ENCODE measurements at places on chromosomes 7 and 10.

GRCh38 chr7:2012981-2013380, 219.8 kb downstream of the MAD1L1 start:
- no peak for DNase-seq

DNA sequence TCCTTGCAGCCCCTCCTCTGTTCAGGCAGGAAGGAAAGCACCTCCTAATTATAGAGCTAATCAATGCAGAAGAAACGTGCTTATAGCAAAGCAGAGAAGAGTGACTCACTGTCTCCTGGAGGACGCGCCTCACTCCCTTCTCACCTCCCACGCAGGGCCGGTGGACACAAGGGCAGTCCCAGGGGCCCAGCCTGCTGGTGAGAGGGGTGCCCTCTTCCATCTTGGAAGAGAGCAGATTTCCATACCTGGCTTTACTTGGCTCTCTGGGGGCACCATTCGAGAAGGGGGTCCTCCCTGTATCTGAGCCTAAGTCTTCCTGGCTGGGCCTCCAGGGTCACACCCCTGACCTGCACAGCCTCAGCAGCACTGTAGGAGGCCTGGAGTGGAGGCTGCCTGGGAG, 55.8 kb downstream of the RASGEF1A start:
- no peak for DNase-seq

GRCh38 chr10:22250897-22251660, 33.3 kb upstream of the EBLN1 start:
- DNase-seq = no peak

DNA sequence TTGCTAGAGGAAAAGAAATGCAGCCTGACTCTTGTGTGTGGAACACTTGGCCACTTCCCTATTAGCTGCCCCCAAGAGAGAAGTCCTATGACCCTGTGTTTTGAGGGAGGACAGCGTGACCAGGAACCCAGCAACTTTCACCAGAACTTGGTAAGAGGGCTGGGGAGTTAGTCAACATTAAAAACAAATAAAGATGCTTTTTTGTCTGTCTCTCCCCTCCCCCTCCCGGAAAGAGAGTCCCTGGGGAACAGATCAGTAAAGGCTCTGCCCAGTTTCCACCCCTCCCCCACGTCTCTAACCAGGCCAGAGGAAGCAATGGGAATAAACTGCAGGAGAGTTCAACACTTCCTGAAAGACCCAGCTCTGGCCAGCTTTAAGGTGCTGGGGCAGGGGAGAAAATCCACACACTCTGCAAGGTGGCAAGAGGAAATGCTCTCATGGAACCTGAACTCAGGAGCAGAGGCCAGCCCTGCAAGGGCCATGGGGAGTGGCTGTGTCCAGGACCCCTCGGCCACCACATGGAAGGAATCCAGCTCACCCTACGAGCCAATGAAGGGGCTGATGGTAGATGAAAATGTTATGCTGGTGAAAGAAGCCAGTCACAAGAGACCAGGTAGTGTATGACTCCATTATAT, 21.5 kb downstream of the SH3PXD2A start:
- peak; percentile 57 for DNase-seq

DNA sequence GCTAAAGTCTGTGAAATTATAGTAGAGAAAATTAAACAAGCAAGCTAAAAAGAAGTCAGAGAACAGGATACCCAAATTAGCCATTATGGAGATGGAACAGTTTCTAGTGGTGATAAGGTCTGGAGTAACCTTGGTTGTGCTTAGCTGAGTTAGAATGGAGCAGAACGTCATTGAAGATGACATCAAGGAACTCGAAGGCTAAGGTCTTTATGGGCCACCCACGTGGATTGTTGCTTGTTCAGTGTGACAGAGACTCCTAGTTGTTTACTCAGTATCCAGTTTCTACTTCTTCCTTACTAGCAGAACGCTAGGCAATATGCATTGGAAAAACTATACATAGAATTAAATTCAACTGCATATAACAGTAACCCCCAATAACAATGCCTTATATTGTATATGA, 39.7 kb downstream of the AHCYL2 start:
- DNase-seq = no peak

DNA sequence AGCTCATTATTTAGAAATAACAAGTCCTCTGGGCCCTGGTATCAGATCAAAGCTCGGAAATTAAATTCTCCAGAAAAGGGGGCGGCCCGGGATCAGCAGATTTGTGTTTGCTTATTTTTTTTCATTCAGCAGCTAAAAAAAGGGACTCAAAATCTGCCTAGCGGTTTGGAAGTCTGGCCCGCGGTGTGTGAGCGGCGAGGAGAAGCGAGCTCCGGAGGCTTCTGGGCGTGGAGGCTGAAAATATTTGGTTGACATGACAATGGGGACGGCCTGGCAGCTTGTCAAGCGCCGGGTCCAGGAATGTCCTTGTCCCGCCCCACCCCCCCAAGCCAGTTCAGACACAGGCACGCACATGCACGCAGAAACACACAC, 43.4 kb downstream of the FOXL3 start:
- DNase-seq = no peak

DNA sequence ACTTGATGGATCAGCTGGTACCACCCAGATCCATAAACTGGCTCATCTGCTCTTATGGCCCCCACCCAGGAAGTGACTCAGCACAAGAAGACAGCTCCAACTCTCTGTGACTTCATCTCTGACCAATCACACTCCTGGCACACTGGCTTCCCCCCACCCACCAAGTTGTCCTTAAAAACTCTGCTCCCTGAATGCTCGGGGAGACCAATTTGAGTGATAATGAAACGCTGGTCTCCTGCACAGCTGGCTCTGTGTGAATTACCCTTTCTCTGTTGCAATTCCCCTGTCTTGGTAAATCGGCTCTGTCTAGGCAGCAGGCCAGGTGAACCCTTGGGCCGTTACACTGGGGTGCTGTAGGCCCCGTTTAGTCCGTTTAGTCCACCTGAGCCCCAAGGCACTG, 23.4 kb upstream of the BNIP3 start:
- DNase-seq = no peak

DNA sequence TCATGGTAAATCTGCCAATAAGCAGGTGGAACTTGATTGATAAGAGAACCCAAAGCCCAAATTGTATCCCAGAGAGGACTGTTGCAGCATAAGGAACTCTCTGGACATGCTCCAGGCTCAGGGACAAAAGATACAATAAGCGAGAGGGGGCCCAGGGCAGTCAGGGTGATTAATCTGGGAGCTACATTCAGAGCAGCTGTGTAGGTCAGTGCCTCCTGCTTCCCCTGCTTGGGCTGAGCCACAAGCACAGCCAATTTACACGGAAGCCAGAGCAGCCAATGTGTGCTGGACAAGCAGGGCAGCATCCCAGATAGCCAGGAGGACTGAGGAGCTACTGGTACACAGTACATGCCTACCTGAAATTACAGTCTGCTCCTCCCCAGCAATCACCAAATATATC, 24.2 kb downstream of the MYPN start:
- DNase-seq = no peak

DNA sequence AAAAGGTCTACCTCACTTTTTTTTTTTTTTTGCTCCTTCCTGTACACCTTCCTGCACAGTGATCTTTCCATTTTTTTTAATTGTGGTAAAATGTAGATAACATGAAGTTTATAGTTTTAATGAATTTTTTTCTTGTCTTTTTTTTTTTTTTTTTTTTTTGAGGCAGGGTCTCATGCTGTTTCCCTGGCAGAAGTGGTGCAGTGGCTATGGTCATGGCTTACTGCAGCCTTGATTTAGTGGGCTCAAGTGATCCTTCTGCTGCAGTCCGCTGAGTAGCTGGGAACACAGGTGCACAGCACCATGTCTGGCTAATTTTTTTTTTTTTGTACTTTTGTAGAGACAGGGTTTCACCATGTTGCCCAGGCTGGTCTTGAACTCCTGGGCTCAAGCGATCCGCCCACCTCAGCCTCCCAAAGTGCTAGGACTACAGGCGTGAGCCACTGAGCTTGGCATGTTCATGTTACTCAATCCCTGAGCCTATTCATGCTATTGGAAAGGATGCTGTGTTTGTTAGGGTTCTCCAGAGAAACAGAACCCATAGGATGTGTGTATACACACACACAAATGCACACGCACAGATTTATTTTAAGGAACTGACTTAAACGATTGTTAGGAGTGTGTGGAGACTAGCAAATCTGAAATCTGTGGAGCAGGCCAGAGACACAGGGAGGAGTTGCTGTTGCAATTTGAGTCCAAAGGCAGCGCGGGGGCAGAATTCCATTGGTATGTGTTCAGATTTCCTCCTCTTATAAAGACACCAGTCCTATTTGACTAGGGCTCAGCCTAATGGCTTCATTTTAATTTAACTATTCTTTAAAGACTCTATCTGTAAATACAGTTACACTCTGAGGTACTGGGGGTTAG, 29.1 kb downstream of the GALNT11 start:
- no peak for DNase-seq

DNA sequence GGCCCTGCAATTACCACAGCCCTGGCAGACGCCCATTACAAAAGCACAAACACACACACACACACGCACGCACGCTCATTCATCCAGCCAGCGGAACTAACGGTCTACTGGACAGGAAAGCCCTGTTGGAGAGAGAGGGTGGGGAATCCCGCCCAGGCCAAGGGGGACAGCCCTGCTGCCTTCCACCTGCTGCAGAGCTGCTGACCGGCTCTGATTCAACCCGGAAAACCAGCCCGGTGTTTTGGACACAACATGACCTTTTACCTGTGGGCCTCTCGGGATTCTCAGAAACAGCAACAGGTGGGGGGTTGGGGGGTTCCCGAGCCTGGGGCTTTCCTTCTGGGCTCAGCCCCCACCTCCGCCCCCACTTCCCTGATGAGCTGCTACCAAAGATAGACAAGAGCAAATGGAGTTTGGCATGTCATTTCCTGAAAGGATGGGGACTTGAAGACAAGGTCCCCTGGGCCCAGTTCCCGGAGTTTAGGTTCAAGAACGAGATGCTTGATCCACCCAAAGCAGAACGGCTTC, 18.5 kb upstream of the SERPINE1 start:
- DNase-seq = no peak

- DNase-seq = peak; percentile 99
Observed at GRCh38 chr7:100965723-100966541, 3.4 kb upstream of the MUC12 start.

DNA sequence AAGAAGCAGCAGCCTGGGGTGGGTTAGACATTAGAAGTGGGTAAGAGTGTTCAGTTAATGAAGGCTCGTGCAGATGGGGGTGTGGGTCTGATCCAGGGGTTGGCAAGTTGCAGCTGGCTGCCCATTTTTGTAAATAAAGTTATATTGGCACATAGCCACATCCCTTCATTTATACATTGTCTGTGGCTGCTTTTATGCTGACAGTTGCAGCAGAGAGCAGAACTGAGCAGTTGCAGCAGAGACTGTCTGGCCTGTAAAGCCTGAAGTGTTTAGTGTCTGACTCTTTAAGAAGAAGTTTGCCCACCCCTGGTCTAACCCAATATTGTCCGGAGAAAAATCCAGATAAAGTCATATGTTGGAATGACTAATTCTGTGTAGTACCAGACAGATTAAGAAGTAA, 38.1 kb downstream of the GLRX3 start:
- no peak for DNase-seq

GRCh38 chr7:50217821-50218281, 86.7 kb upstream of the IKZF1 start:
- no peak for DNase-seq

DNA sequence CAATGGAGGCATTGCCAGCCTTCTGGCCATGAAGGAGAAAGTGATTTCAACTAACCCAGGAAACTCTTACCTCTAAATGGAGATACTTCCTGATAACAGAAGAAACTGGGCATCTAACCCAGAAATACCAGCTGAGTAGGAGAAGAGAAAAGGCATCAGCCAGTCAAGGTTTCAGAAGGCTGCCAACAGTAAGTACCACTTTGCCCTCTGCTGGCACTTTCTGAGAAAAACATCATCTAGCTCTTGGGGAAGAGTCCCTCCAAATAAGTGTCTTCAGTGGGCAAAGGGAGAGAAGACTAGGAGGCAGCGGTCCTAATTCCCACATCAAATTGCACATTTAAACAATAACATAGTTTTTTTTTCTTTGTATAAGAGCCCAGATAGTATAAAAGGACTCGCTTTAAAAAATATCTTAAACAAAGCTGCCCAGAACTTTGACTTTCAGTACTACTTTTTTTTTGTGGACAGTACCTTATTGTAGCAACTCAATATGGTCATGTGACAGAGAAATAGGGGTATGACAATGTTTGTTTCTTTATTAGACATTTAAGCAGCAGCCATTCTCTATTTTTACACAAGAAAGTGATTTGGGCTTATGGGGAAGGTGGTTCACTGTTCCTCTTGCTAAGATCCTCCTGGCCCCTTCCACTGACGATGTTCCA, 157.3 kb downstream of the CTTNBP2 start:
- peak; percentile 56 for DNase-seq

- DNase-seq = peak; percentile 58
Observed at GRCh38 chr10:97648562-97649404, 8.3 kb downstream of the PI4K2A start.

- DNase-seq = no peak
Observed at GRCh38 chr7:29445736-29446135, 117.9 kb upstream of the PRR15 start.

GRCh38 chr10:99524050-99524666, 8.6 kb upstream of the NKX2-3 start:
- DNase-seq = no peak

- DNase-seq = no peak
Observed at GRCh38 chr10:47277352-47278151, 22.4 kb upstream of the GDF10 start.

DNA sequence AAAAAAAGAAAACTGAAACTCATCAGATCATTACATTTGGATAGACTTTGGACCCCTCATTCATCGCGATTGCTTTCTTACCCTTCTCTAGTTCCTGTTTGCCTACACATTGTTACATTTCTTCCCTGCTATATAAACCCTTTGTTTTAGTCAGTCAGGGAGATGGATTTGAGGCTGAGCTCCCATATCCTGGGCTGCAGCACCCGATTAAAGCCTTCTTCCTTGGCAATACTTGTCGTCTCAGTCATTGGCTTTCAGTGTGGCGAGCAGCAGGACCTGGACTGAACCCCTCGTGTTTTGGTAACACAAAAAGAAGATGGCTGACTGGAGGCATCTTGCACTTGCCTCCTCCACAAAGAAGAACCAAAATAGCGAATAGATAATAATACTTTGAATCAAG, 34.1 kb upstream of the ELOVL3 start:
- no peak for DNase-seq

DNA sequence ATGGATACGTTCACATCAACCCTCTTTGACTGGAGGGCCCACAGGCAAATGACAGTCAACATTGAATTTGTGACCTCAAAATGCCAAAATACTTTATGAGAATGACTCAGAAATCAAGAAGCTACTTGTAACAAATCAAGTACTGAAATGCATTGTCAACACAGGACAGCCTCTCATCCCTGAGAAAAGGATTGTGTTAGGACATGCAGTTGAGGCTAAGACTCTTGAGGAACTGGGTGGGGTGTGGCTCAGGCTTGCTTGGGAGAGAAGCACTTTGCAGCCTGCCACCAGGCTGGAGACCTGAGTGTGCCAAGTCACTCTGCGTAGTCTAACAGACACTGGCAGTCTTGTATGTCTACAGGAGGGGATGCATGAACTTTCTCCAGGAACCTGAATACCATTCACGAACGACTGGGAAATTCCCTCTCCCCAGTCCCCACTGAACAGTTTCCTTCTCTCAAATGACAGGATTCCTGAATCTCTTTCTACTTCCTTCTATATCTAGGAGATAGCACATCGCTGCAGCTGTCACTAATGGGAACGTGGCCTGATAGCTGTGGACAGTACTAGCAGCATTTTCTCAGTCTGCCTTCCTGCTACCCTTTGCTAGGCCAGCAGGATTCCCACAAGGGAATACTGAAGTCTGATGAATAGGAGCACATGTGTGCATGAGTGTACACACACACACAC, 3.3 kb upstream of the SMO start:
- no peak for DNase-seq

GRCh38 chr7:105003872-105004510, 10.0 kb upstream of the KMT2E start:
- DNase-seq = no peak

GRCh38 chr10:18231480-18231879, 91.3 kb downstream of the CACNB2 start:
- no peak for DNase-seq

Data from H9 (cell line).